AG20443 (cell line): ENCODE measurements at places on chromosomes 6 and 20.

- peak; percentile 30 for DNase-seq
These were observed 1252.8 kb upstream of the GJE1 start for GRCh38 chr6:140879946-140880345.

DNA sequence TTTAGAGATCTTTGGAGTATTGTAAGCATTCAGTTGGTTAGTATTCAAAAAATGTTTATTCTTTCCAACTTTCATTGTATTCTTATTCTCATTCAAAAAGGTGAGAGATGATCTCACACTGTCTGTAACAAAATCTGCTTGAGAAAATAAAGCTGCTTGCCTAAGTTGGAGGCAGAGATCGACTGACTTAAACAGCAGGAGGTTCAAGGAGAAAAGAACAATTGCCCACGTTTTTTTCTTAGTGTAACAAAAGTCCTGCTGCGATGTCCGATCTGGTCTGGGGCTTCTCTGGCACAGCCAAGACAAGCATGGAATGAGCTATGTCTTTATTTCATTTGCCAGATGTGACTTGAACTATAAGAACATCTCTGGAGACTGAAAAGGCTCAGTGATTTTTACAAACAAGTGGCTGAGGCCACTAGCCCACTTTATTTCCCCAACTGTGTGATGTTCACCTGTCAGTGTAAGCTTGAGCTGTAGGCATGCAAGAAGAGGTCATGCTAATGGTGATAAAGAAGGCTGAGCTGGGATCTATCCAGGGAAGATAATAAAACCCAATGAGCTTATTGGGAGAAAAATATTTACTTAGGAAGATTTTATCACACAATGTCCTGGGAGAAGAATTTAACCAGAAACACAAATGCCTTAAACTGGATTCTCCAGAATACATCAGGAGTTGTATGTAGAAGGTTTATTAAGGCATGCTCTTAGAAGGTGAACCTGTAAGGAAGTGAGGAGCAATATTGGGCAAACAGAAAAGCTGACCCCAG lies 580.1 kb upstream of the BTBD3 start:
- DNase-seq = no peak

DNA sequence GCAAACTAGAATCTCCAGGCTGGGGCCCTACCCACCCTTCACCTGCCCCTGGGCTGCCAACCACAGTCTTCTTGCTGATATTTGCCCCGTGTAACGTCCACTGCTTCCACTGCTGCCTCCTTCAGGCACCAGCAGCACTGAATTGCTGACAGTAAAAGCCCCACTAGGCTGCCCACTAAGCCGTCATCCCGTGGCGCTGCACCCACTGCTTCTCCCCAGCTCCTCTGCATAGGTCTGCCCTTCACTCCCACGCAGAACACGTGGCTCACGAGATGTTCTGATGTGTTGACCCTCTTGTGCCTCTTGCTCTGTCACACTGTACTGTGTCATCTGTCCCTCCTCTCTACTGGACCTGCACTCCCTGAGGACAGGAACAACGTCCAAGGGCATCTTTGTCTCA lies 86.3 kb upstream of the HIVEP1 start:
- no peak for DNase-seq

GRCh38 chr6:159109391-159109790 lies 59.8 kb upstream of the FNDC1 start:
- DNase-seq = no peak

DNA sequence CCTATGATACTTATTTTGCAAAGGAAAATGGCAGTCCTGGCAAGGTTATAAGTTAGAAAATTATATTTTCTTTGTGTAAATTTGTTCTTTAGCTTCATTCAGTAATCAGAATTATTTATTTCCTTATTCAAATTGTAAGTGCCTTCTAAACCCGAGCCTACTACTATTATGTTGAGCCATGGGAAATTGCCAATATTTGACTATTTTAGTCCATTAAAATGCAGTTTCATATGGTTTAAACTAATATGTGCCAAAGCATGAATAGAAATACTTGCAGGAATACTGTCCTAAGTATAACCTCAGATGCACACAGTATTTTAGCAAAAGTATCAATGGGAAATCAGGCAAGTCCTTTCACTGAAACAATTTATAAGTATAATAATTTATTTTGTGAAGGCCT lies 228.4 kb downstream of the LAMA2 start:
- no peak for DNase-seq

- no peak for DNase-seq
These were observed 102.8 kb upstream of the TMEM181 start for GRCh38 chr6:158457131-158457530.

- DNase-seq = no peak
These were observed 323.1 kb upstream of the SLC35B3 start for GRCh38 chr6:8758412-8758811.
